ENCODE measurements at places on chromosomes 3 and 15.

DNA sequence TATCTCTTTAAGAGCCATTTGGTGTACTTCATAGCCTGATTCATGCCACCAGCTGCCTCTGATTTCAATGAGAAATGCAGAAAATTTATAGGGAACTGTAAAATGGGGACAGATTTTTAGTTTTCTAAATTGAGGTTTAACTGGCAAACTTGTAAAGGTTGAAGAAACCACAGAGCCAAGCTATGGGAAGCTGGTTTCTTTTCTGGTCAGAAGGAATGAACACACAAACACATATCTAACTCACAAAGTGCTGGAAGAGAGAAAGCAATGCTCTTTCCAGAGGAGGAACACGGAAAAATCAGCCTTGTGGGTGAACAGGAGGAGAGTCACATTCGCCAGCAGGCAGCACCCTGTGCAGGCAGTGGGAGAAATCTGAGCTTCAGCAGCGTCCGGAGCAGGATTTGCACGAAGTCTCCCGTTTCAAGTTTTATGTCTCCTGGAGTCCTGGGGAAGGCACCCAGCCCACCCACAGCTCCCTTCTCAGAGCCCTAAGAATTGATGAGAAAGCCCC, 481 bp downstream of the MASP1 start:
- no peak for DNase-seq

GRCh38 chr15:62564886-62565633, 400.0 kb upstream of the C2CD4B start:
- DNase-seq = no peak

- no peak for DNase-seq
Observed at GRCh38 chr15:93862791-93863190, 368.6 kb upstream of the MCTP2 start.

- no peak for DNase-seq
Observed at GRCh38 chr3:156727519-156728205, 53.3 kb downstream of the TIPARP start.

DNA sequence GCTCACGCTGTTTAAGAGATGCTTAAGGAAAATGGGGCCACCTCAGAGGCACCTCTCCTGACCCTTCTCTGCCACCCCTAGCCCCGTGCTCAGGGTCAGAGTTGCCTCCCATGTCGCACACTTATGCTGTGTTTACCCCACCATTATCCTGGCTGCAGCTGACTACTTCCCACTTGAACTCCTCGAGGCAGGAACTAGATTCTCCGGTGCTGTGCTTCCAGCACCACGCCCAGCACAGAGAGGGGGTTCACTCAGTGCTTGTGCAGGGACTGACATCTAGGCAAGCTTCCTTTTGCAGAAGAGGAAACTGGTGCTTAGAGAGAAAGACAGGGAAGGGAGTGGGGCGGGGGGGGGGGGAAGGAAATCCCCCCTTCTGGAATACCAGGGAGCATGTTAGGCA, 340.1 kb downstream of the RORA start:
- no peak for DNase-seq

GRCh38 chr15:66078196-66078928, 175.2 kb downstream of the MEGF11 start:
- no peak for DNase-seq

DNA sequence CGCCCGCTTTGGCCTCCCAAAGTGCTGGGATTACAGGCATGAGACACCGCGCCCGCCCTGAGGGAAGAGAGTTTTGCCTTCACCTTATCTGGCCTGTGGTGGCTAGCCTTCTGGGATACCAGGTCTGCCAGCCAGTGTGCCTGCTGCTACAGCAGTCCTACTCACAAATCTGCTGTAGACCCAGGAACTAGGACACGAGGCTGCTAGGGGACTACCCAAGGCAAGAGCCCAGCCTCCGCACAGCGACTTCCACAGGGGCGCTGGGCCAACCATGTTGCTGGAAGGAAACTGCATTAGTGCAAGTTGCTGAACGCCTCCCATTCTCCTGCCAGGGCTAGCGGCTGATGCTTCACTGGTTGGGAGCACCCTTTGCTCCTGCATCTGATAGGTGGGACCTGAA, 53.7 kb downstream of the DHX30 start:
- DNase-seq = no peak
